ENCODE measurements at places on chromosomes 2 and 18.
A peak's percentile ranks its signal among the peaks of the same experiment; 100 is the strongest.

DNA sequence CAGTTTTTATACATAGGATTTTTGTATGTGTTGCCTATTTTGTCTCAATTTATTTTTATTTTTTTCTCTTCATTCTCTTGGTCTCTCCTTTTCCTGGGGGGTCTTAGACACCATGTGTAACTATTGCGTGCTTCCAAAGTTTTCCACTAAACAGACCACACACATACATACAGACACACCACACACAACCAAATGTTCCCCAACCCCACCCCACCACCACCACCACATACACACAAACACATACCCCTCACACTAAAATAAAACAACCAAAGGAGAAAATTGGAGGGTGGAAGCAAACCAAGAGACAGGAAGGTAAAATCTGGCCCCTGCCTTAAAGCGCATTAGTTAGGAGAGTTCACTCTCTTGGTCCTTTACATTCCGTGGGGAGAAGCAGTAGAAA is 30.0 kb upstream of the ANXA4 start:
- no peak for DNase-seq

GRCh38 chr18:49055754-49056172 is 105.0 kb upstream of the SMAD7 start:
- no peak for DNase-seq

DNA sequence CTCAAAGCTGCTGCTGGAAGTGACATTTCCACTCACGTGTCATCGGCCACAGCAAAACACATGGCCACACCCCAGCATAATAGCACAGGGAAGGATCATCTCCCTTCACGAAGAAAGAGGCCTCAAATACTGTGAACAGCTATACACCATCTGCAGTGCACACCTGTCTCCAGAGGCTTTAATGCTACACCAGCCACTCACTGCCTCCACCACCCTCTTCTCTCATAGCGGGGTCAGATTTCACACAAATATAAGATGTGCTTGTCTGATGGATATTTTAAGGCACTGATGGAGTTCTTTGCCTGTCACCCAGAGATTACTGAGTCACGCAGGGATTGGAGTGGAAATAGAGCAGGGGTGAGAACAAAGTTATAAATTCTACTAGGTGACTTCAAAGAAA is 374.0 kb downstream of the ZNF516 start:
- no peak for DNase-seq

DNA sequence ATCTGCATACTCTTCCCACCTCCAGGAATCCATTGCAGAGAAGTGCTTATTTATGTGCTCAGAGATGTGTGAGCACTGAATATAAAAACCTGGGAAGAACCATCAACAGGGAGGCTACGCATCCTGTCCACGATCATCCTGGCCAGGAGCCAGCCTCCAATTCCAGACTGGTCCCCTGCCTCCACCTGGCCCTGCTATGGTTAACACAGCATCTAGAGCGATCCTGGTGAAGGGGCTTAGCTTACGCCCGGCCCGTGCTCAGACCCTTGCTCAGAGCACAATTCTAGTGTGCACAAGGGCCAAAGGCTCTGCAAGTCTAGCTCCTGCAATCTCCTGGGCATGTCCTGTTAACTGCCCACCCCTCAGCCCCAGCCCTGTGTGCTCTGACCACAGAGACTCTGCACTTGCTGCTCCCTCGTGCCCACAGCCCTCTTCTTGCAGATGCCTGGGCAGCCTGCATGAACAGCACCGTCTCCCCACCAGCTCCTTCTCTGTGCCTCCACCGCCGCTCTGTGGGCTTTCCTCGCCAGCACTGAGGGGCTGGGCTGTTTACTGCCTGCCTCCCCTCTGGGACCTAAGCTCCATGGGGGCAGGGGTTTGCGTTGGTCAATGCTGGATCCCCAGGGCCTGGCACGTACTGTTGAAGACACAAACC is 6.5 kb downstream of the PER2 start:
- no peak for DNase-seq

GRCh38 chr2:176096986-176097819 is 2.4 kb upstream of the HOXD12 start:
- peak; percentile 82 for DNase-seq

DNA sequence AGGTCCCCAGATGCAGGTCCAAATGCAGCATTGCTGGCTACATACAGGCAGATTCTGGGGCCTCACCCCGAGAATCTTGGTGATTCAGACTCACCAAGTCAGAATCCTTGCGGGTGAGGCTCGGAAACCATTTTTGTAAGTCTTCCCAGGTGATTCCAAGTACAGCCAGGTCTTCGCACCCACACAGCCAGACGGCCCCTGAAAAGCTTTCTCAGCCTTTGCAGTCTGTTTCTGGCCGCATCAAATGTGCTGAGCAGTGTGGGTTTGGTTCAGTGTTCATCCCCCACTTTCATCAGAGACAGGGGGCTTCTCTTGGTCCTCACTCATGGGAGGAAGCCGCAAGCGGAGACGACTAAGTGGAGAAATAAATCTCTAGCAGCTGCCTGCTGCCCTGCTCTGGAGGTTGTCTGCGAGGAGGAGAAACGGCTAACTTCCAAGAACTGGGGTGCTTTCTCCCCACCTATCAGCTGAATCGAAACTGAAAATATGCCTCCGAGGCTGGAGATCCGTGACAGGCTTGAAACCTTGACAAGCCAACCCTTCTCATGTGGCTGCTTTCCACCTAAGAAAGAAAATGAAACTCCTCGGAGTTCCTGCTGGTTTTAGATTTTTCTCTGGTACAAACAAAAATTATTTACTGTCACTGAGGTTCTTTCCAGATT is 8.9 kb upstream of the TMEM185B start:
- DNase-seq: no peak
